ENCODE measurements at places on chromosomes 11 and 22. TPM values are rescaled to one million over a fixed set of nuclear protein-coding genes. Genes with fewer than 3 reads are reported as not detected.
A peak's percentile ranks its signal among the peaks of the same experiment; 100 is the strongest.

DNA sequence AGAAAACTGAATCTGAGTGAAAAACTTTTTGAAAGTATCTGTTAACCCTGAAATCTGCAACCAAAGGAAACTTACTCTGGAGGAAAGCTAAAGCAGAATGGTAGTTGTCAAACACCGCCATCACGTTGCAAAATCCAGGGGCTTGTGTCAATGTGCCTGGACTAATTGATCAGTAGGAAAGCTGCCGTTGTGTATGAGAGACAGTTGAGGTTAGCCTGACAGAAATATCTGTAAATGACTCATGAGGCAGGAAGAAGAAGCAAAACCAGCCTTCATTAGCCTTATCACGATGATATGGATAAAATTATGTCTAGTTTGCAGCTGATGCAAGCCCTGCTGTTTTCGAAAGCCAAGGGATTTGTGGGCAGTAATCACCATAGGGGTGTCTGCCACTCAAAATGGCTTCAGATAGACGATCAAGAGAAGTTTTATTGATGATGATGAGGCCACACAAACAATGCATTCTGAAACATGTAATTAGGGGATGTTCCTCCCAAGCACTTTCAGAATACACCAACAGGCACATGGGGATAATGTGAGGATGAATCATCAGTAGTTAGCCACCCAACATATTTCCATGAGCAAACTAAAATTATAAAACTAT, 8.9 kb downstream of the SCGB1A1 start:
- peak; percentile 89 for DNase-seq

GRCh38 chr11:117900720-117901440, 24.4 kb upstream of the FXYD6 start:
- DNase-seq, result no peak

- no peak for DNase-seq
Measured at GRCh38 chr11:132245403-132246385, 875.3 kb downstream of the NTM start.

- peak; percentile 46 for DNase-seq
Measured at GRCh38 chr22:48837341-48837935, 990.2 kb downstream of the BRD1 start.

The OR52B6 gene
- not detected for total RNA-seq

The TSPAN4 gene
- 210 TPM for total RNA-seq

The IGSF22 gene
- not detected for total RNA-seq

GRCh38 chr11:124724979-124725718, 14.6 kb upstream of the NRGN start:
- DNase-seq, result no peak

DNA sequence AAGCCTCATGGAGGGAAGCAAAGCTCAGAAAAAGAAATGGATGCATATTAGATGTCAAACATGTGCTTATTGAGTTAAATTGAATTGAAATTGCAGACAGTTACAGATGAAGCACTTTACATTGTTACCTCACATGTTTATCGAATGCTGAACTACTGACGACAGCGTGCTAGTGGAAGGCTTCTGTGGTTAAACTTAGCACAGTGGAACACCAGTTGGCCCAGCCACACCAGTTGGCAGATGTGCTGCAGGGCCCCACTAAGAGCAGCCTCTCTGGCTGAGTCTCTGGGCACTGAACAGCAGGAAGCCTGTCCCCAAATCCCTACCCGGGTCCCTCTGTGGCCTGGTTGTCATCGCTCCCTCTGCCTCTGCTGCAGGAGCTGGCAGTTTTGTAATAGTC, 242.1 kb downstream of the NTM start:
- DNase-seq, result no peak

GRCh38 chr11:10611979-10612862, 43.8 kb upstream of the LYVE1 start:
- no peak for DNase-seq

DNA sequence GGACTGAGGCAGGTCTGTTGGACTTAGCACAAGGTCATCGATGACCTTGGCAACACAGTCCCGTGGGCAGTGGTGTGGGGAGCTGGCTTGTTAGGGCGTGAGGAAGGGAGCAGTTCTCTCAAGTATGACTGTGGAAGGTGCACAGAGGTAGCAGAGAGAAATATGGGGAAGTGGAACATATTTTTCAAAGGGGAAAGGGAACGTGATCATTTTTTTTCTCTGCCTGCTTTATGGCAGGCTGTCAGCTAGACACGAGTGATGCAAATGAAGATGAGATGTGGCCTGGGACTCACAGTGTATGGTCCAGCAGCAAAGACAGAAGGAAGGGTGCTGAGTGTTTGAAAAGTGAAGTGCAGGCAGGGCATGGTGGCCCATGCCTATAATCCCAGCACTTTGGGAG, 30.6 kb downstream of the ADAMTS8 start:
- no peak for DNase-seq

DNA sequence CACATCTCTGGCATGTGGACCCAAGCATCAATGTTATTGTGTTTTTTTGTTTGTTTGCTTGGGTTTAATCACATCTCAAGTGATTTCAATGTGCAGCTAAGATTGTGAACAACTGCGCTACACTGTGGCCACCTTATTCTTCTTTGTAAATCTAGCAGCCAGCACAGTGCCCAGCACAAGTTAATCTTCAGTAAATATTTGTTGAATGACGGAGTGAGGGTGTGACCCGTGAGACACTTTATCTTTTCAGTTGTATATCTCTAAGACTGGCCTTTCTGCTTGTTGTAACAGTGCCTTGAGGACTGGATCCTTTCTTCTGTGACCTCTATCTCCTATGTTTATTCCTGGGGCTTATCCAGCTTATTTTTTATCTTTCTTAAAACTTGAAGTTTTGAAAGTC, 21.4 kb upstream of the AMOTL1 start:
- peak; percentile 54 for DNase-seq

The GUCY1A2 gene
- 0.07 TPM for total RNA-seq

- DNase-seq, result peak; percentile 18
Measured at GRCh38 chr11:119793335-119793984, 64.5 kb upstream of the NECTIN1 start.

GRCh38 chr22:20771918-20772625, 1.8 kb upstream of the SERPIND1 start:
- no peak for DNase-seq

The GSTT2 gene
- total RNA-seq, result not detected

GRCh38 chr22:16969508-16970327, 38.3 kb downstream of the GAB4 start:
- no peak for DNase-seq

GRCh38 chr11:26143566-26144290, 188.2 kb upstream of the ANO3 start:
- no peak for DNase-seq

- DNase-seq, result no peak
Measured at GRCh38 chr22:44604991-44605390, 97.0 kb upstream of the PRR5 start.

DNA sequence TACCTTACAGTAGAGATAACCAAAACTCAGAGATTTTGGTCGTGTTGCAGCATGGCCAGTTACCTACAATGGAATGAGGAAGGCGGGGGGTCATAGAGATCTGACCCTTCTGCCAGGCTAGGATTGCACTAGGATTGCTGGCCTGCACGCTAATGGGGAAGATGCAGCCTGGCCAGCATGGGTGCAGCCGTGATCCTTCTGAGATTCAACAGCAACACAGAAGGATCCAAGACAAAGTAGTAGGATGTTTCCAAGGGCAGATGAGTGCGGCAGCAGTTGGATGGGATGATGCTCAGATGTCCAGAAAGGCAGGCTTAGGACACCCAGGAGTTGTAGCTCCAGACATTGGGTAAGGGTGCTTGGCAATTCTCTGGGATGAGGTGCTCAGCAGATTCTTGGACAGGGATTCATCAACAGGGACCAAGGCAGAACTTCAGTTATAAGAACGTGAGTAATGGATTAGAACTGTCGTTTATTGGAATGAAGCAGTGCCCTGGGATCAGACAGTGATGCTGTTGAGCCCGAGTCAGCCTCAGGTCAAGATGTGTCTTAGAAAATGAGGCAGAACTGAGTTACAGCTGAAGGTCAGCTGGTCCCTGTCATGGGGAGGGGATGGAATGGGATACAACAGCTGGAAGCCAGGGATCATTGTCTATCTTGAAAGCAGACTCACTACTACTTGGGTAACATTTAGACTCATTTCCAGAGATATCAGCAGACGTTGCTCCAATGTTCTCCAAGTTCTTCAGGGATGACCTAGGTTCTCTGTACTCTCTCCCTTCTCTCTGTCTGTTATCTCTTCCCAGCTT, 71.0 kb downstream of the PARVA start:
- no peak for DNase-seq

- DNase-seq, result no peak
Measured at GRCh38 chr11:76397383-76397782, 16.3 kb downstream of the GVQW3 start.

GRCh38 chr11:2877474-2877873, 8.1 kb downstream of the CDKN1C start:
- no peak for DNase-seq

DNA sequence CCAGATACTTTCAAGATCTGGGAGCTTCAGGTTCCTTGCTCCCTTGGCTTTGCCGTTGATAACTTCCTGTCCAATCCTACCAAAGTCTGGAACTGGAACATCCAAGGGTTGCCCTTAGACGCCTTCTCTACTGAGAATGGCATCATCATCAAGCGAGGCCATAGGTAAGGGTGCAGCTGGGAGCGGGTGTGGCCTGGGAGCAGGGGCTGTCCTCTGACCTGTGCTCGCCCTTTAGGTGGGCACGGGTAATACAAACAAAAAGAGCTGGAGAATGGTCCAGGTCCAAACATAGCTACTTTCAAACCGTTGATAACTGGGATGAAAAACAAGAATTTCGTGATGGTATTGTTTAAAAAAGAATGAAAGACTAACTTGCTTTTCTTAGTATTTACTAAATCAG, 25.0 kb downstream of the CASP12 start:
- DNase-seq, result no peak

The EIF3F gene
- 302 TPM for total RNA-seq

GRCh38 chr11:47669856-47670255, 27.5 kb upstream of the MTCH2 start:
- DNase-seq, result no peak

DNA sequence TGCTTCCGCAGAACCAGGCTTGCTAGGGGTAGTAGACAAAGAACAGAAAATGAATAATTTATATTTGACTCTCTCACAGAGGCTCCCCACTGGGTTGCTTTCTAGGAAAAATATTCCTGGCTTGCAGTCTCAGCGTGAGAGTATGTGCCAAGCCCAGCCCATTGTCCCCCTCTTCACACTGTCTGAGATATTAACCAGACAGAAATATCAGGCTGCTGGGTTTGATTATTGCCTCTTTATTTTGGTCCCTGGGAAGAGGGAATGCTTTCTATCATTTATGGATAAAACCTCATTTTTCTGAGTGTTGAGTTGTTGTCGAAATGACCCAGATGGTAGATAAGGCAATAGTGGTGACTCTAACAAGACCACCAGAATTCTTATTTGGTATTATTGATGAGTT, 367.9 kb downstream of the METTL15 start:
- DNase-seq, result no peak

GRCh38 chr11:105937331-105937730, 84.7 kb downstream of the MSANTD4 start:
- DNase-seq, result peak; percentile 37

The ABCG4 gene
- total RNA-seq, result 0.05 TPM

- no peak for DNase-seq
Measured at GRCh38 chr22:20602609-20603164, 95.3 kb downstream of the MED15 start.

The TRIM48 gene
- not detected for total RNA-seq

The P2RY6 gene
- total RNA-seq, result not detected

DNA sequence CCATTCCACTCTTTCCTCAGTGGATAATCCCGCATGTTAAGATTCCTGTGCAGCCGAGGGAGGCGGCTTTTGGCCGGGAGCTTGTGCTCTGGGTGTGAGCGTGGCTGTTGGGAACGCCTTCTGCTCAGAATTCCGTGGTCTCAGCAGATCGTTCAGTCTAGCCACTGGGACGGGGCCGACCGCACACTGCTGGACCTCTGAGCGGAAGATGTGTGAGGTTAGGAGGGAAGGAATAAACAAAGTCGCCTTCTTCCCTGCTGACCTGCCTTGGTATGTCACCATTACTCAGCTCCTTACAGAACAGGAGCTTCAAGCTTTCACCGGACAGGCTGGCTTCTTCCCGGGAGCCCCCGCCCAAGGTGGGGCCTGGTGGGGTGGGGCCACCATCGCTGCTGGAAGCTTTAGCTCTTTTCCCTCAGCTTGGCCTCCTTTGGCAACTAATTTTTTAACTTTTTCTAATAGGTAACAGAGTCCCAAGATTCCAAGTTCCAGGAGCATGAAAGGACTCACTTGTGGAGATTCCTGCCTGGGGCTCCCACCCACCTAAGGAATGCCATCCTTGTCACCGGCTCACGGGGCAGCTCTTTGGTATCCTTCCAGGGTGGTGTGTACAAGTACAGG, 22.5 kb upstream of the SEPTIN5 start:
- peak; percentile 60 for DNase-seq

The CCDC188 gene
- total RNA-seq, result not detected
